Activated CD4-positive, alpha-beta T cell treated with anti-CD3 and anti-CD28 coated beads, Interleukin-2, amount 10 ng/mL, durations not matched to agents 24 days and 14 days (primary cell): ENCODE measurements at places on chromosomes 5 and 9. TPM values are rescaled to one million over a fixed set of nuclear protein-coding genes. Genes with fewer than 3 reads are reported as not detected.
A peak's percentile ranks its signal among the peaks of the same experiment; 100 is the strongest.

Gene IFNE
- not detected in 2 replicates for total RNA-seq

Gene RNF145
- total RNA-seq: 141 and 149 TPM in 2 replicates

GRCh38 chr5:55823151-55823796, 27.9 kb upstream of the IL31RA start:
- H3K4me1 ChIP-seq: peaks cover 9% of the 10 kb centered on the region
- peaks cover 51% of the 10 kb centered on the region for H3K27me3 ChIP-seq
- no peak overlapping the region for H3K27ac ChIP-seq
- H3K4me3 ChIP-seq: no peak overlapping the region
- no peak for DNase-seq

- peaks cover 23% of the 10 kb centered on the region for H3K36me3 ChIP-seq
- peaks cover 11% of the 10 kb centered on the region for H3K4me1 ChIP-seq
- DNase-seq: no peak
- H3K4me3 ChIP-seq: no peak overlapping the region
- no peaks in the 10 kb centered on the region for H3K27me3 ChIP-seq
These were observed 87.2 kb upstream of the GOLGA1 start for GRCh38 chr9:125028041-125028440.

DNA sequence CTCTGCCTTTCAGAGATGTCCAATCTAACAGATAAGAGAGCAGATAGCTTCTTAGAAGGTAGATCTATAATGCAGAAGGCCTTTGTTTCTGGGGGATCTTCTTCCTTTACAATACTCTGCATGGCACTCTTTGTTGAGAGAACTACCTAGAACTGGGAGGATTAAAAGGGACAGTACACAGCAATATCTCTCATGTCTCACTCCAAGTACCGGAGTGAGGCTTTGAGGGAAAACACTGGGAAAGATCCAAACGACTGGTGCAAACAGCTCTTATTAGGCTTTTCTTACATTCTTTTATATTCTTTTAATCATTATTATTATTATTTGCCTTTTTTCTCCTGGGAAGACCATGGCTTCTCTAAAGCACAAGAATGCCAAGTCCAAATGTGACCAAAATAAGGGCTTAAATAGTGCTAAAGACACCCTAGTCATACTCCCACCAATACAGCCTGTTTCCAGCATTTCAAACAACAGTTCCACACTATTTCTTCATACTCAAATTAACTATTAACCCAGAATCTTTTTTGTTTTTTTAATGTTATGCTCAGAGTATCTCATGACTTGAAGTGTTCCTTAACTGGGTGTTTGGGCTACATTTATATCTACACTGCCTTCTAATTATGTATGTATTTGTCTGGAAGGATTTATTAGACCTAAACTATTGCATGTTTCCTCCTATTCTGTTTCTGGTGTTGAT, 52.7 kb downstream of the ABHD17B start:
- H3K27ac ChIP-seq: peak overlapping the region; percentile 38
- H3K4me3 ChIP-seq: peak overlapping the region; percentile 8
- peak; percentile 8 for DNase-seq
- H3K36me3 ChIP-seq: peaks cover 34% of the 10 kb centered on the region
- peaks cover 16% of the 10 kb centered on the region for H3K4me1 ChIP-seq
- H3K27me3 ChIP-seq: no peaks in the 10 kb centered on the region

DNA sequence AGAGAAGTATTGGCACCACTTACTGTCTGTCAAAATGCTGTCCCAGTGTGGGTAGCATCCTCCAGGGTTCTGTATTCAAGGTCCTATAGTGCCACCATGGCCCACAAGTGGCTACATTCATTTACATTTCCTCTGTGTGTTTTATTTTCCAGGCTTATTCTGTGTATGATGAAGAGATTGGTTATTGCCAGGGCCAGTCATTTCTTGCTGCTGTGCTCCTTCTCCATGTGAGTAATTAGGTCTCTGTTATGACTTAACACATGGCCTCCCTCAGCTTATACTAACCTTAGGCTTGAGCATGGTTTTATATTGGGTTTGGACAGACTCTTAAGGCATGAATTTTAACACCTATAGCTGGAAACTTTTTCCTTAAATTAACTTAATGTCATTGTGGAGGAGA, 36.7 kb downstream of the GPR21 start:
- DNase-seq: no peak
- peaks cover 32% of the 10 kb centered on the region for H3K36me3 ChIP-seq
- H3K27ac ChIP-seq: no peak overlapping the region
- H3K4me1 ChIP-seq: peaks cover 3% of the 10 kb centered on the region

- no peaks in the 10 kb centered on the region for H3K27me3 ChIP-seq
- no peaks in the 10 kb centered on the region for H3K4me1 ChIP-seq
- H3K27ac ChIP-seq: peak overlapping the region; percentile 43
- DNase-seq: no peak
- H3K4me3 ChIP-seq: no peak overlapping the region
These were observed 115.3 kb downstream of the UBE2R2 start for GRCh38 chr9:33932078-33932807.

- H3K27me3 ChIP-seq: peaks cover 5% of the 10 kb centered on the region
- peaks cover 2% of the 10 kb centered on the region for H3K4me1 ChIP-seq
- H3K4me3 ChIP-seq: no peak overlapping the region
- DNase-seq: no peak
- no peaks in the 10 kb centered on the region for H3K36me3 ChIP-seq
- H3K27ac ChIP-seq: no peak overlapping the region
These were observed 150.1 kb downstream of the MEF2C start for GRCh38 chr5:88732862-88733261.

- H3K4me1 ChIP-seq: peaks cover 32% of the 10 kb centered on the region
- peak overlapping the region; percentile 95 for H3K27ac ChIP-seq
- H3K36me3 ChIP-seq: peaks cover 25% of the 10 kb centered on the region
- peaks cover 5% of the 10 kb centered on the region for H3K27me3 ChIP-seq
- peak overlapping the region; percentile 99 for H3K4me3 ChIP-seq
- peak; percentile 84 for DNase-seq
These were observed 681 bp downstream of the FNIP1 start for GRCh38 chr5:131795879-131796792.

DNA sequence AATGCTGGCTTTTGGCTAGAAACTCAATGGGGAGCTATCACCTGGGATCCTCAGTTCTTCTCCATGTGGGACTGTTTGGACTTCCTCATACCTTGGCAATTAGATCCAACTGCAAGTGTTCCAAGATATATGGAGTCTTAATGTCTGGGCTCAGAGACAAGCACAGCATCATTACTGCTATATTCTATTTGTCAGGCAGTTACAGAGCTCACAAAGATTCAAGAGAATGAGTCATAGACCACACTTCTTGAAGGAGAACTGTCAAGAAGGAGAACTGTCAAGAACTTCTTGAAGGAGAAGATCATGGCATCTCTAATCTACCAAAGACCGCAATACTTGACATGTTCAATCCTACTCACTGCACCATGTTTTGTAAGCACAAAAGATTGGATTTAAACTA, 106.8 kb upstream of the NREP start:
- H3K36me3 ChIP-seq: no peaks in the 10 kb centered on the region
- H3K27ac ChIP-seq: no peak overlapping the region
- peaks cover 2% of the 10 kb centered on the region for H3K27me3 ChIP-seq
- DNase-seq: no peak

- H3K27ac ChIP-seq: no peak overlapping the region
- no peak for DNase-seq
- no peaks in the 10 kb centered on the region for H3K4me1 ChIP-seq
- H3K36me3 ChIP-seq: no peaks in the 10 kb centered on the region
- no peak overlapping the region for H3K4me3 ChIP-seq
These were observed 195.4 kb downstream of the NR2F1-AS1 start for GRCh38 chr5:93385655-93386054.

DNA sequence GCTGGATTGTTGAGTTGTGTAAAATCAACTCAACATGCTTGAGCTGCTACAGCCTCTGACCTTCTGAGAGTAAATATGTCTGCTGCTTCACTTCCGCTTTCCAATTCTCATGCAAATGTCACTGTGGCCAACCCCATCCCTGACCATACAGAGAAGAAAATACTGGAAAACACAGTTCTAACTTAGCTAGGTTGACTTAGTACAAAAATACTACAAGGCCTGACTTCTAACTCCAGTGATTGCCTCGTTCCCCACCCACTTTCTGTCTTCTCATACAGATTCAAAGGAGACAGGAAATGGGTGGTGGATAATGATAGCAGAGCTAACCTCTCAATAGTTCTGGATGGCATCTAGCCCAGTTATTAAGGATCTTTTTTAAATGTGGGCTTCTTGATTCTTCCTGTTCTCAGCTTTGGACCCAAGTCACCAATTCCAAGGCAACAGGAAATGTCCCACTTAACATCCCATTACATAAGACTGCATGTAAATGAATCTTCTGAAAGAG, 226.6 kb upstream of the SLC24A2 start:
- H3K36me3 ChIP-seq: peaks cover 23% of the 10 kb centered on the region
- peaks cover 29% of the 10 kb centered on the region for H3K4me1 ChIP-seq
- H3K27me3 ChIP-seq: no peaks in the 10 kb centered on the region
- peak; percentile 58 for DNase-seq
- peak overlapping the region; percentile 37 for H3K4me3 ChIP-seq
